ENCODE measurements at places on chromosomes 3 and 15.
A peak's percentile ranks its signal among the peaks of the same experiment; 100 is the strongest.

- DNase-seq, result peak; percentile 23
These were observed 13.6 kb upstream of the CSRNP1 start for GRCh38 chr3:39166932-39167532.

DNA sequence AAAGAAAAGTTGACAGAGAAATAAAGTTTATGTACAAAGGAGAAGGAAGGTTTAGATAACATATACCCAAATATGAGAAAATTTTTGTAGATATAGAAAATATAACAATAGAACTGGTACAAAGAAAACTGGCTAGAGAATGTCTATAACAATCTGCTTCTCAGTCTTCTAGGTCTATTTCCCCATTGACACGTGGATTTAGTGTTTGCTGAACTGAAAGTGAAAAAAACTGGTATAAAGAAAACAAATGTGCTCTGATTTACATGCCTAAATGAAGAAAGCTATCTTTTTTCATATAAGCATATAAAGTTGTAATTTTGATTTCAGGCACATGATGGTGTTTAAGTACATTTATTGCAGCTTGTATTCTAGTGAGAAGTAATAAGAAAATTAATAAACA is 9.8 kb downstream of the KCNMB2 start:
- no peak for DNase-seq

DNA sequence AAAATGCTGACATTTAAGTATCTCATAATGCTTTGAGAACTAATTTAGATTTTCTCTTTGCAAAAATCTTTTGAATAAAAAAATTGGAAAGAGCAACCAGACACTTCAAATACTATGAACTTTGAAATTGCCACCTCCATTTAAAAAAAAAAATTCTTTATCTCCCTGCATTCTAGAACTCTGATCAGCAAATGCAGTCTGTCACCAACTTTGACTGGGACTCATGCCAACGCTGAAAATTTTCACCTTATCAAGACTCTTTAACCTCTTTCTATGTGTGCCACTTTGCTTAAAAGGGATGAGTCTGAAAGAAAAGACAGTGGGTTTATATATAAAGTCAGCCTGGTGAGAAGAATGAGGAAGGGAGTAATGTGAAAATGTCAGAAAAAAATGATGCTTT is 191.2 kb upstream of the ARPP21 start:
- DNase-seq, result no peak

DNA sequence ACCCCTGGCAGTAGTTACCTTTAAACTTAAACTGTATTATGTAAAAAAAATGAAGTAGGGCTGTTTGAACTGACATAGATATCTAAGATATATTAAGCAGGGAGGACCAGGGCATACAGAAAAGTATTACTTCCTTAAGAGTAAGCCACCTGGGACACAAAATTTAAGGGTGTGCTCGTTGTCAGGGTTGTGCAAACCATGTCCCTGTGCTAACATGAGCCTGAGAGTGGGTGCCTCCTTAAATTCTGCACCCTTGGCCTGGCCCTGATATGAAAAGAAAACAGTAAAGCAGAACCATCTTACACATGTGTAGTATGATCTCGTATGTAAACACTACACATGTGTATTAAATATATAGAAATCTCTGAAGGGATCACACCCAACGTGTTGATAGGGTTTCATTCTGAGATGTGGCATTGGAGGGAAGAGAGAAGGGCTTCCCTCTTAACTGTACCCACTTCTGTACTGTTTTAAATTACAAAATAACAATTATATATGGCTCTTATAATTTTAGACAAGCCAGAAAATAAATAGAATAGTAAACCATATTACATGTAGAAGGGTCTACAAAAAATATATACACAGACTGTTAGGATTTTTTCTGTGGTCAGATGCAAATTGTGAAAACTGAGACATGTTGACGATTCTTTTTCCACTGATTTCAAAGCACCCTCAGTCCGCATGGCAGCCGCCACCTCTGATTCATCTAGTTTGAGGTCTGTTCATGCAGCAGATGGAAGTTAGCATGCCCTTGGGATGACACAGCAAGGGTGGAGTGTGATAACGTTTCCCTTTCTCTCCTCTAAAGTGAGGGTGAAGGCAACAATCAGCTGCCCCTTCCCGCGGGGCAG is 400.8 kb upstream of the PROK2 start:
- peak; percentile 38 for DNase-seq

All from amniotic stem cell (primary cell).